ENCODE measurements at places on chromosomes 3 and 15.
A peak's percentile ranks its signal among the peaks of the same experiment; 100 is the strongest.

GRCh38 chr3:191087391-191087790 is 111.7 kb upstream of the OSTN start:
- DNase-seq: no peak

- no peak for DNase-seq
Measured at GRCh38 chr15:45868109-45868691, 233.4 kb downstream of the SQOR start.

GRCh38 chr15:65595960-65596359 is 15.0 kb downstream of the INTS14 start:
- DNase-seq: peak; percentile 42

DNA sequence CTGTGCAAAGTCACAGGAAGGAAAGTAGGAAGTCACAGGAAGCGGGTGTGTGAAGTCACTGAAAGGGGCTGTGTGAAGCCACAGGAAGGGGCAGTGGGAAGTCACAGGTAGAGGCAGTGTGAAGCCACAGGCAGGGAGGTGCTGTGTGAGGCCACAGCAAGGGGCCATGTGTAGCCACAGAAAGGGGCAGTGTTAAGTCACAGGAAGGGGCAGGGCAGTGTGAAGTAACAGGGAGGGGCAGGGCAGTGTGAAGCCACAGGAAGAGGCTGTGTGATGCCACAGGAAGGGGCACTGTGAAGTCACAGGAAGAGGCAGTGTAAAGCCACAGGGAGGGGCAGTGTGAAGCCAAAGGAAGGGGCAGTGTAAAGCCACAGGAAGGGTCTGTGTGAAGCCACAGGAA is 36.5 kb downstream of the GASK1A start:
- DNase-seq: no peak

DNA sequence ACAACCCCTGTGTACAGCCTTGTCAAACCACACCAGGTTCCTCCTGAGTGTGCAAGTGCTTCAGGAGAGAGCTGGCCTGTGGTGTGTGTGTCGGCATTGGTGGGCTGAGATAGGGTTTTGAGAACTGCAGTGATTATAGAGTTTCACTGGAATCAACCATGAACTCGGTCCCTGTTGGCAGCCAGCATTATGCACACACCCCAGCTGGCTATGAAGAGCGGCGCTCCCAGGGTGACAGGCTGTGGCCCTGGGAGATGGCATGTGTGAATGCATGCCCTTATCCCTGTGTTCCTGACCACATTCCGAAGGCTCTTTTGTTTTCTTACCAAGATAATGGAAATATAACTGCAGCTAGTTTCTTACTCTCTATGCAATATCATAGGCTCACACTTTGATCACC is 101.8 kb downstream of the SNRK start:
- no peak for DNase-seq

DNA sequence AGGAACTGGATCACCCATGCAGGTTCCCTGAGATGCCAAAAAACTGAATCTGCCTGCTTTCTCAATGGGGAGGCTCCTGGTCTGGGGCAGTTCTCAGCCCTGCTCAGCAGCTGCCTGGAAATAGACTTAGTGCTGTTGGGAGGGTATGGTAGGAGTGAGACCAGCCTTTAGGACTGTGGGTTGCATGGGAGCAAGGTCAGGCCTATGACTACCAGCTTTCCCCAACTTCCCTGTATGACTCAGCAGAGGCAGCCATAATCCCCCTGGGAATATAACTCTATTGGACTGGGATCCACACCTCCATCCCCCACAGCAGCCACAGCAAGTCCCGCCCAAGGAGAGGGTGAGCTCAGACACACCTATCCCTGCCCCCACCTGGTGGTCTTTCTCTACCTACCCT is 87.0 kb downstream of the CFAP44 start:
- DNase-seq: peak; percentile 1

DNA sequence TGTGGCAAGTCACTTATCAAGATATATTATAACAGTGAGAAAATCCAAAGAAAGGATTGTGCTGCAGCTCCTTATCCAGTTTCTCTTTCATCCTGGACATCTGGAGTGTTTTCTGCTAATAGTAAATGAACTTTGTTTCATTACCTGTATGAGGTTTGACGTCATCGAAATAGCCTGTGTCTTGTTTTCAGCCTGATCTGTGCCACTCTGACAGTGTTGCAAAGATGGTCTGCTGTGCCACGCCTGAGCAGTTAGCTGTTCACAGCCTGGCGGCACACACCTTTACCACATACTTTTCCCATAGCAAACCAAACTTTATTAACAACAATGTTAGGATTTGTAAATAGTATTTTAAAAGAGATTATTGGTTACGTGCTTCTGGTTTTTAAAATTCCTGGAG is 34.0 kb downstream of the YEATS2 start:
- no peak for DNase-seq

DNA sequence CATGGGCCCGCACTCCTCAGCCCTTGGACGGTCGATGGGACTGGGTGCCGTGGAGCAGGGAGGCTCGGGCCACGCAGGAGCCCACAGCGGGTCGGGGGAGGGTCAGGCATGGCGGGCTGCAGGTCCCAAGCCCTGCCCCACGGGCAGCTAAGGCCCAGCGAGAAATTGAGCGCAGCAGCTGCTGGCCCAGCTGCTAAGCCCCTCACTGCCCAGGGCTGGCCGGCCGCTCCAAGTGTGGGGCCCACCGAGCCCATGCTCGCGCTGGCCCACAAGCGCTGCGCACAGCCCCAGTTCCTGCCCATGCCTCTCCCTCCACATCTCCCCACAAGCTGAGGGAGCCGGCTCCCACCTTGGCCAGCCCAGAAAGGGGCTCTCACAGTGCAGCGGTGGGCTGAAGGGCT is 259.4 kb downstream of the VGLL3 start:
- no peak for DNase-seq

- DNase-seq: no peak
Measured at GRCh38 chr3:177589911-177590381, 392.7 kb upstream of the TBL1XR1 start.

- DNase-seq: no peak
Measured at GRCh38 chr15:63233667-63234423, 43.6 kb upstream of the APH1B start.

GRCh38 chr15:76846782-76847181 is 58.4 kb downstream of the SCAPER start:
- no peak for DNase-seq

- no peak for DNase-seq
Measured at GRCh38 chr3:48238531-48239085, 2.3 kb upstream of the ZNF589 start.

DNA sequence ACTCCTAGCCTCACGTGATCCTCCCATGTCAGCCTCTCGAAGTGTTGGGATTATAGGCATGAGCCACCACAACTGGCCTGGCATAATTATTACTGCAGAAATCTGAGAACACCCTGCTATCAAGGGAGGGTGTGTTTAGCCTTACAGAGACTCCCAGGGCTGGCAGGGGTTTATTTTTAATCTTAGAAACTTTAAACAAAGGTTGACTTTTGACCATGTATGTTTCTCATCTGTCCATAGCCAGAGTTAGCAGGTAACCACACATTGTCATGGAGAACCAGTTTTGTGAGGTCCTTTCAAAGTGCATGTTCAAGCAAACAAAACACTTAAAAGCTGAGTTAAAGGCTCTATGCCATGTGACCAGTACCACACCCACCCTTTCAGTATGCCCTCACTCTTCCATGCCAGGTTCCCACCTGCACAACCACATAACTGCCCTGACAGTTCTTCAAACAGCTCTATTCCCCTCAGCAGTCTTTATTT is 11.1 kb downstream of the SIAH2 start:
- DNase-seq: no peak

- DNase-seq: no peak
Measured at GRCh38 chr3:123660141-123660675, 75.4 kb upstream of the HACD2 start.

DNA sequence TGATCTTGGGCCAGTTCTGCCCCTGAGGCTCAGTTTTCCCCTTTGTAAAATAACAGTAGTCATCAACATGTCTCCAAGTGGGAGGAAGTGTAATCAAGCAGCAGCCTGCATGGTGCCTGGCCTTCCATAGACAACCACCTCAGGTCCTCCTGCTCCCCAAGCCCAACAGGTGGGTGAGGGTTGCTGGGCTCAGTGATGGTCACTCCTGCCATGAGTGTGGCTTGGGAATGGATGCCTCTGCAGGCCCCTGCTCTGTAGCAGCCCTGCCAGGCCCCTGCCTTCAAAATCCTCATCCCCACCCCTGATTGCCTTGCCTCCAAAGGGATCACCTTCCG is 59.1 kb upstream of the SLC6A1 start:
- DNase-seq: no peak

- no peak for DNase-seq
Measured at GRCh38 chr3:9468460-9468859, 71.0 kb downstream of the SETD5 start.

DNA sequence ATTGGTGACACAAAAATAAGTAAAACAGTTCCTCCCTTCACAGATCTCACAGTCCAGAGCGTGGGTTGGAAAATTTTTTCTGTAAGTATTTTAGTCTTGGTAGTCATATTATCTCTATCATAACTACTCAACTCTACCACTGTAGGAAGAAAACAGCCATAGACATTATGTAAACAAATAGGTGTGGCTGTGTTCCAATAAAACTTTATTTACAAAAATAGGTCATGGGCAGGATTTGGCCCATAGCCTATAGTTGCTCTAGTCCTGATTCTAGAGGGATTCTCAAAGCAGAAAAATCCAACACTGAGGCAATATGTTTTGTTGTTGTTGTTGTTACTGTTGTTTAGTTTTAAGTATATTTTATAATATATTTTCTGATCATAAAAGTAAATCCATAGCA is 206.1 kb upstream of the GADL1 start:
- no peak for DNase-seq

DNA sequence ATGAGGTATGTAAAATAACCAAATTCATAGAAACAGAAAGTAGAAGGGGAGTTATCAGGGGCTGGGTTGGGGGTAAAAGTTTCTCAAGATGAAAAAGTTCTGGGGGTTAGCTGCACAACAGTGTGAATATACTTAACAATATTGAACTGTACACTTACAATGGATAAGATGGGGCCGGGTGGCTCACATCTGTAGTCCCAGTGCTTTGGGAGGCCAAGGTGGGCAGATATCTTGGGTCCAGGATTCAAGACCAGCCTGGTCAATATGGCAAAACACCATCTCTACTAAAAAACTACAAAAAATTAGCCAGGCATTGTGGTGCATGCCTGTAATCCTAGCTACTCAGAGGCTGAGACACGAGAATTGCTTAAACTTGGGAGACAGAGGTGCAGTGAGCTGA is 274.3 kb downstream of the TJP1 start:
- DNase-seq: no peak

GRCh38 chr3:11050666-11051323 is 58.2 kb downstream of the SLC6A1 start:
- no peak for DNase-seq

DNA sequence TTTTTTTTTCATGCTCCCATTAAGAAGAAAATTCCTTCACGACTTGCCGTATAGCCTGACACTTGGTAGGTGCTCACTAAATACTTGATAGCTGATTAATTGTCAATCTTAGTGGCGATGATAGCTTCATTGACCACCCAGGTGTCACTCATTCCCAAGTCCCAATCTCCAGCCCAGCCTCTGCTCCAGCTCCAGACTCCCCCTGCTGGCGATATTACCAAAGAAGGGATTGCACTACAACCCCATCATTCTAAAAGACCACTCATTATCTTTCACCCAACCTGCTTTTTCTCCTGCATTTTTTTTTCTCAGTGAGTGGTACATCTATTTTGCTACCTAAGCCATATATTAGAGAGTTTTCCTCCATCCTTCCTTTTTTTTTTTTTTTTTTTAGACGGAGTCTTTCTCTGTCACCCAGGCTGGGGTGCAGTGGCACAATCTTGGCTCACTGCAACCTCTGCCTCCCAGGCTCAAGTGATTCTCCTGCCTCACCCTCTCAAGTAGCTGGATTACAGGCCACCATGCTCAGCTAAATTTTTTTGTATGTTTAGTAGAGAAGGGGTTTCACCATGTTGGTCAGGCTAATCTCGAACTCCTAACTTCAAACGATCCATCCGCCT is 19.5 kb upstream of the COMMD2 start:
- DNase-seq: peak; percentile 63

DNA sequence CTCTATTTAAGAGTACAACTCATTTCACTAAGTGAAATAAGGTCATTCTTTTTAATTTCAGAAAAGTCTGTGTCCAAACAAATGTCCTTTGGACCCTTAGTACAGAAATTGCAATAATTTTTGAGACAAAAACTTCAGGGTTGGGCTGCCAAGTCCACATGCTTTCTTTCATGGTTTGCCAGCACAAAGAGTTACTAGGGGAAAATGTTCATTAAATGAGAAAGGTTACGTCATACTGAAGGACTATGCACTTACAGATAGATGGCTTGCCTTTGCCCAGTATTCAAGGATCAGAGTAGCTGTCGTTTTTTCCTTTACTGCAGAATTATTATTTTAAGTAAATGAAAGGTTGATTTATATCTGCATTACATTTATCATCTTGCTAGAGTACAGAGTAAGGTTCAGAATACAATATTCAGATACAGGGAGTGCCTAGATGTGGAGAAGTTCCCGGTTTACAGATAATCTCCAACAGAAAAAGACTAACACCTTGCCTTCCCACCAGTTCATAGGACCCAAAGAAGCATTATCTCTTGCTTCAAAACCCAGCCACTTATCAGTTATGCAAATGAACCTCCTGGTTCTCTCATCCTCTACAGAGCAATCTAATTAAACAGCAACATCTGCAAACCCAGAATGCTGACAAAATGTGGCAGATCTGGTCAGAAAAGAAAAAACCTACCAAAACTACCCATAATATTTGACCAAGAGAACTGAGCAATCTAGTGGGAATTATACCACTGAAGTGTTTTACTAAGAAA is 179.3 kb downstream of the FRMD5 start:
- DNase-seq: peak; percentile 35

DNA sequence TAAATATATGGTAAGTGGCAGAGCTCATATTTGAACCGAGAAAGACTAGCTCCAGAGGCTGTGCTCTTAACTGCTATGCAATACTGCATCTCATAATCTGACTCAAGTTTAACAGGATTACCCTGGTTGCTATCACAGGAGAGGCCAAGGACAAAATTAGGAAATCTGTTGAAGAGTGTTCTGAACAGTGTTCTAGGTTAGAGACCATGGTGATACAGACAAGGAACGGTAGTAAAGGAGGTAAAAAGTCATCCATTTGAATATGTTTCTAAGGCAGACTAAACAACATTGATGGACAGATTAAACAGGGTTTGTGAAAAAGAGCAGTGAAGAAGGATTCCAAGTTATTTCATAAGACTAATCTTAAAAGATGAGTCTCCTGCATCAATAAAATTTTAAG is 22.1 kb downstream of the PLOD2 start:
- DNase-seq: no peak

DNA sequence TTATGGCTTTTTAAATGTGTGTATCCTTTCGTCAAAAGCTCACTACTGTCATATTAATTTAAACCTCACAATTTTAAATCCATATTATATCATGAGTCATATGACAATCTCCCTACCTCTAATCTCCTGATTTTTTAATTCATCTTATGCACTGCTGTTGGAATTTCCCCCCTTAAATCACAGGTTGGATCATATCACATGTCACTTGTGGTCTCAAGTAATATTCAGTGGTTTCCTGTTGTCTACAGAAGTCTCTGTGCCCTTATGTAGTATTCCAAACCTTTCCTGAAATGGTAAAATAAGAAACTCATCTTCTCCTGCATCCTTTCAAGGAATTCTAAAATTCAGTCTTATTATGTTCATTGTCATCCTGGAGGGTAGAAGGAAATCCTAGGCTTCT is 116.0 kb upstream of the CBLB start:
- no peak for DNase-seq

Measured in mesendoderm (in vitro differentiated cells).